Activated T-helper 1 cell treated with Interleukin-2 at 50 U/mL for 16 hours (primary cell): ENCODE measurements at places on chromosomes 3 and 15.

DNA sequence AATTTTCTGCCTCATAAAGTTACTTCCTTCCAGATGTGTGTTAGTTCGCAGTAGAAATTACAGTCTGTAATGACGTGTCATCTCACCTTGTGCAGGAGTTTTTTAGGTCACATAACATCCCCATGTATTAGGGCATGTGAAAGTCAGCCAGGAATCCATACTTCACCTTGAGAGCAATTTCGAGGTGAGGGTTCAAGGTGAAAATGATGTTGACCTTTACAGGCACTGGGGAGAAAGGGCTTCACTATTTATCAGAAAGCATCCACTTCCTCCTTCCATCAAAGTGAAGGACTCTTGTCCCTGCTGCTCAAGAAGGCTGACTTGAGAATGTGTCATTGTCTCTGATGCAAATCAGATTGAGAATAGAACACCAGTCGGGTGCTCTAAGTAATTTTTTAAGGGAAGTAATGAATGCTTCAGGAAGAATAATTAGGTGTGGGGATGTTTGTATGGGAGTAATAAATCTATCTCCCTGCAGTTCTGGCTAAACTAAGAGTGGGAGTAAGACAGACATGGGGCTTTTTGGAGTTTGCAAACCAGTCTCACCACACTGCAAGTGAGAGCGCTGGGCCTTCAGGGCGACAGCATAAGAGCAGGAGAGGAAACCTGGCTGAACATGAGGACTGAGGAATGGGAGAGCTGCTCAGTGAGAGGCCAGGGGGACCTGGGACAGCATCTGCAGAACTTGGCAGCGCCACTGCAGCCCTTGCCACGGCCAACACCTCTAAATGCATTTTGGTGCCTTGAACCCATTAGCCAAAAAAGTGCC lies 85.9 kb upstream of the IL12A start:
- DNase-seq: no peak

DNA sequence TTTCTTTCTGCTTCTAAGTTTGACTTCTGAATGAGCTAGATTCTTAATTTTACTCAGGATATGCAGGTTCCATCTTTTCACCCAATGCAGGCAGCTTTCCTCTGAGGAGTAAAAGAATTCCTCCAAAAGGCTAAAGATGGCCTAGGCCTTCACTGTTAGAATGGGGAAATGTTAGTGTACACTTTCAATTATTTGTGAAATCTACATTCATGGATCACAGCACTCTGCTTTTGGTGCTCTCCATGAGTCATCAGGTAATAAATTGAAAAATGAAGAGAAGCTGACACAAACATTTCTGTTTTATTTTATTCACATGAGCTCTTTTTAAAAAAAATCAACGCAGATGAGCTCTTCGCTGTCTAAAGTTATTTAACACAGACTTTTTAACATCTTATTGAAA lies 502.5 kb upstream of the GOLIM4 start:
- DNase-seq: no peak

DNA sequence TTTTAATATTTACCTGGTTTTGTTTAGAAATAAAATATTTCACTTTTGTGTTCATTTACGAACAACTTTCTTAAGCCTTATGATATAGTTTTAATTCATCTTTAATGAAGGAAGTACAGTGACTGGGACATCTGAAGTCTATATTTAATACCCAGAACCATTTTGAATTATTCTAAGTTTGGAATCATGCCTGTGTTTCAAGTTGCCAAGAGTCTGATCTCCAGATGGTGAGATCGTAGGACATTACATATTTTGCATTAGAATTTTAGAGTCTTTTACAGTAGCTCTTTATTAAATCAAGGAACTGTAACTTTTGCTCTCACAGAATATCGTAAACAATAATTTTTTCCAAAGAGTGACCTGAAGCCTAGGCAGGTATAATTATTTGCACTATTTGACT lies 420.7 kb downstream of the SI start:
- no peak for DNase-seq

DNA sequence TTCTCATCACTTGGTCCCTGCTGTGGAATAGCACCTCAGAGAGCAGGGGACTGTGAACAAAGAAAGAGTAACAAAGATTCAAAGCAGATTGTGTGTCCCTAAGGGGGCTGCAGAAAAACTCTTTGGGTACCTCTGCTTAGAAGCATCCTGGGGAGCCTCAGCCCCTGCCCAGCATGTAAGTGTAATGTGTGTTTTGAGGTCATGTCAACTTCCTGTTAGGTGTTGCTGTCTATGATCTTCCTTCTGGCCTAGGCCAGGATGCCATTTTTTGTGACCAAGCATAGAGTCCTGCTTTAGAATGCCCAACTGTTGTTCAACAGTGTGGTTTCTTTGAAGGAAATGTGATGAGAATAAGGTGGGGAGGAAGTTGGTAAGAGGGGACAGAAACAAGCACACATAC lies 77.1 kb upstream of the BCL6 start:
- no peak for DNase-seq

DNA sequence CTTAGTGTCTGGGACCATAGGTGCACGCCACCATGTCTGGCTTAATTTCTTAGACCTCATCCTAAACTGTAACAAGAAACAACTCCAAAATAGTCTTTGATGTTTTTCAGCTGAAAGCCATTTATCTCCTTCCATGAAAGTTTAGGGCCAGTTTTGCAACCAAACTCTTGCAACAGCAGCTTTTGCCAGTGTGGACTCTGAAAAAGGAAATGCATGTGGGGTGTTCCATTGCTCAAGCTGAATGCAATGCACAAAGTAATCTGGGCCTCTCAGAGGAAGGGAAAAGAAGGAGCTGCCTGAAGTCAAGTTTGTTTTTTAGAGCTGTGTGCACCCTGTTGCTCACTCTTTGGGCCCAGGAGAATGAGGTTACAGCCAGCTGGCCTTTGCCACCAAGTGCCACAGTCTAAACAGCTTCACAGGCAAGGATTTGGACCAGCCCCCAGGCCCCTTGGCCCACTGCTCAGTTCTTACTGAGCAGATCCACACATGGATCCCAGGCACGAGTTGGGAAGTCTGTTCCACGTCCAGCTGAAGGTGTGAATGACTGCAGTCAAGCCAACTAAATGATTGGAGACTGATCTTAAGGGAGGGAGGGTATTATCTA lies 212.3 kb upstream of the LRRFIP2 start:
- no peak for DNase-seq

GRCh38 chr3:184514171-184514490 lies 47.5 kb upstream of the EPHB3 start:
- DNase-seq: no peak

DNA sequence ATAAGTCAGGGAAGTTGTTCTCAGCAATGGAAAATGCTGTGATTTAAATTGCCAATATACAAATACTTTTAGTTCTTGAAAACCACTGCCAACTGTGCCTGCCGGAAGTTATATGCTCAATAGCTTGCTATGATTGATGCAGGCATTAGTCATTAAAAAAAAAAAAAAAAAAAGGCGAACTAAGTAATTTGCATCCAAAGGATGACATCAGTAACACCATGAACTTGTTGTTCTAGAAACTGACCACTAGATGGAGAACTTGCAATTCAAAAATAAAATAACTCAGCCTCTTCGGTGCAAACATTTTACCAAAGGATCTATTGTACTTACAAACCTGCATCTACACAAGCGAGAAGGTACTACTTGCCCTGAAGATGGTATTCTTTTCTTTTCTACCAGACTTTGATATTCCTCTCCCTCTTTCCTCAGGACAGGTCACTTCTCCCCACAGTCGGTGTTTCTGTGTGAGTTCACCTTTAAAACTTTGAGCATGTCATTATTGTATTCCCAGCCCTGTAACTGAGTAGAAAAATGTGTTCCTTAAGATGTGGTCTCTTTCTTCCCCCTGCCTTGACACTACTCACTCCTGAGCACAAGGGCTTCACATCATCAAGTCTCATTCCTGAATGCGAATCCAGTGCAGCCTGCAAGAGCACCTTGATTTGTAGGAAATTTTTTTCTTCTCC lies 115.0 kb upstream of the VEPH1 start:
- no peak for DNase-seq

GRCh38 chr15:37096558-37097143 lies 3.7 kb downstream of the MEIS2 start:
- no peak for DNase-seq

GRCh38 chr3:159082519-159082918 lies 280.7 kb downstream of the MFSD1 start:
- no peak for DNase-seq

DNA sequence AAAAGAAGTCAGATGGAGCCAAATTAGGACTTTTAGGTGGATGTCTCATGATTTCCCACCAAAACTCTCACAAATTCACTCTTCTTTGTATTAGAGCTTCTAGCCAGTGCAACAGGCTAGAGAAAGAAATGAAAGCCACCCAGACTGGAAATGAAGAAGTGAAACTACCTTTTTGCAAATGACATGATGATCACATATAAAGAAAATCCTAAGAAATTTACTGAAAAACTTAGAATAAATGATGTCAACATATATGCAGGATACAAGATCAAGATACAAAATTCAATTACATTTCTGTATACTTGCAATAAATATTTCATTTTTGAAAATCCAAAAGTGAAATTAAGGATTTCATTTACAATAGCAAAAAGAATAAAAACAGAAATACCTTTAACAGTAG lies 110.8 kb downstream of the LRIG1 start:
- no peak for DNase-seq

DNA sequence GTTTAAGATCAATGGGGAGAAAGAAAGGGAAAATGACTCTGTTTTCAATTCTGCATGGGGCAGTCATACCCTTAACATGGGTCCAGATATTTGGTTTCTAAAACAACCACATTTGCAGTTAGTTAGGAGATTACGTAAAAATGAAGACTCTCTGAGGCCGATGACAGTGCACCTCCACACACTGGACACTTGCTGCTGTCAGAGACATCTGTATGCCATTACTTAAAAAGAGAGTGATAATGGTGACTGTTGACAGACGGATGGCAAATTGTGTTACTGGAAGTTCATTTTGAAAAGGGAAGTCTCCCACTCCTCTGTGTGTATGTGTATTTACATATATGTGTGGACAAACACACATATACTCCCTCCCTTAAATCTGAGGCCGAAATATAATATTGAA lies 304.5 kb upstream of the SEMA6D start:
- no peak for DNase-seq

GRCh38 chr15:26083896-26084295 lies 220.8 kb upstream of the ATP10A start:
- DNase-seq: no peak

DNA sequence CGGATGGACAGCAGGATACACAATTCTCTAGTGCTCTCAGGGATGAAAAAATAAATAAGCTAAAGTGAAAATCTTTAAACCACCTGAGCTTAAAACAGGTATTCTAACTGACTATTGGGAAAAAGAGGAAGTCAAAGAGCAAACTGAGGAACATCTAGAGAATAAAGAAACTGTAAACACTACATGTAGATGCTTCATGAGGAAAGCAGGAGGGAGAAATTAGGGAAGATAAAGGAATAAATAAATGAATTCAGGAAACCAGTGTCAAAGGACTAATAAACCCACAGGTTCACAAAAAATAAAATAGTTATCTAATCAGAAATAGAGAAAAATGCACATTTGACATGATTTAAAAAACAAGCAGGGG lies 525 bp upstream of the MCCC1 start:
- DNase-seq: no peak

DNA sequence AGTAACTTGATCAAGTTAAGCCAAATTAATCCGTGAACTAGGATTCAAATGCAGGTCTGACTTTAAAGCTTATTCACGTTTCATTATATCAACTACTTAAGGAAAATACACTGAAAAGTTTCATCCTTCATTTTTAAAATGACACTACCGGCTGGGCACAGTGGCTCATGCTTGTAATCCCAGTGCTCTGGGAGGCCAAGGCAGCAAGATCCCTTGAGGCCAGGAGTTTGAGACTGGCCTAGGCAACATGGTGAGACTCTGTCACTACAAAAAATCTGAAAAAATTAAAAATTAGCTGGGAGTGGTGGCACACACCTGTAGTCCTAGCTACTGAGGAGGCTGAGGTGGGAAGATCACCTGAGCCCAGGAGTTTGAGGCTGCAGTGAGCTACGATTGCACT lies 3.7 kb downstream of the RUBCN start:
- DNase-seq: no peak

- no peak for DNase-seq
Measured at GRCh38 chr3:58120075-58120812, 90.5 kb downstream of the DNASE1L3 start.

DNA sequence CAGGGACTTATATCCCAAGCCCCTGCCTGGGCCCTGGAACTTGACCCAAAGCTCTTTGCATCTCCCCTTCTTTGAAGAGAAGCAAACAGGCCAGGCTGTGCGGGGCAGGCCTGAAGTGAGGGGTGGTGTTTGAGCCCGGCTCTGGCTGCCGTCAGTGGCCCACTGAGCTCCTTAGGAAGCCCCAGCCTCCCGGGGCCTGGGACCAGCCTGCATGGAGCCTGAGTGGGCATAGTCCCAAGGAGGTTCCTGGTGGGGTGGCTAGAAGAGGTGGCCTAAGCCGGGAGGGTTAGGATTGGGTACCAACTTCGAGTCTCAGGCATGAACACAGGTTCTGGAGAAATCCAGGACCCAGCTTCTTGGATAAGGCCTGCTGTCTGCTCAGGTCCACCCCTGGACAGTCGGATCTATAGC lies 6.4 kb downstream of the TMIE start:
- DNase-seq: no peak

GRCh38 chr3:99012051-99012450 lies 110.6 kb upstream of the DCBLD2 start:
- no peak for DNase-seq

DNA sequence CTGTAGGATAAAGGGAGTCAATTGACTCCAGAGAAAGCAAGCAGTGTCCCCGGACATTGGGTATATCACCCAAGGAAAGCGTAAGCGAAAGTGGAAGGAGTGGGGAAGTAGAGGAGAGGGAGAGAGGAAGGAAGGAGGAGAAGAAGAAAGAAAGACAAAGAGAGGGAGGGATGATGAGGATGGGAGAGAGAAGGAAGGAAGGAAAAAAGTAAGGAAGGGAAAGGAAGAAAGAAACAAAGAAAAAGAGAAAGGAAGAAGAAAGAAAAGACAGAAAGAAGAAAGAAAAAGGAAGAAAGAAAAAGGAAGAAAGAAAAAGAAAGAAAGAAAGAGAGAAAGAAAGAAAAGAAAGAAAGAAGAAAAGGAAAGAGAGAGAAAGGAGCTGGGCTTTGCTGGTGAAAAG lies 839 bp downstream of the DNASE1L3 start:
- no peak for DNase-seq

DNA sequence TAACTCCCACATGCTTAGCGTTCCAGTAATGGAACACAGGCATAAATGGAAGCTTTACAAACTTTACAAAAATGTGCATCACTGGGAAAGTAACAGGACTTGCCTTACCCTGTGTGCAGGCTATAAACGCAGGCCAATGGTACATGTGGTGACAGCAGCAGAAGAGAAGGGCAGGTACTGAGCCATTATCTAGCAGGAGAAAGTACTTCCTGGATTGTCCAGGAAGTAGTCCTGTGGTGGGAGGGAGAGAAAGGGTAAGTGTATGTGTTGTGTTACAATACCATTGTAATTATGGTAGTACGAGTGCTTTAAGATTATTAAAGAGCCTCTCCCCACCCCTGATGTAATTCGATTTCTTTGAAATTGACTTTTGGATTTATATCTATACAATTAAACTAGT lies 5.3 kb downstream of the ATP1B3 start:
- DNase-seq: no peak
